A549 treated with CpdA at 1 μM for 4 hours (cell line): ENCODE measurements at places on chromosomes 2 and 18. TPM values are rescaled to one million over a fixed set of nuclear protein-coding genes. Genes with fewer than 3 reads are reported as not detected.

The DBI gene
- total RNA-seq, result 389 to 486 TPM (median 405 TPM) in 5 replicates

The TUBB8B gene
- total RNA-seq, result not detected in 5 replicates

The CCDC74A gene
- 11.7 to 18.2 TPM (median 16.0 TPM) in 5 replicates for total RNA-seq

The POU3F3 gene
- 0.03 to 0.05 TPM in 2 of 5 replicates, not detected in the others for total RNA-seq

The RTP5 gene
- not detected in 5 replicates for total RNA-seq

The NPPC gene
- 0.11 to 0.31 TPM (median 0.27 TPM) in 5 replicates for total RNA-seq

The PARD3B gene
- total RNA-seq, result 0.57 to 1.2 TPM (median 0.75 TPM) in 5 replicates

The ST6GAL2 gene
- total RNA-seq, result 18.8 to 31.5 TPM (median 19.4 TPM) in 5 replicates

The DOK6 gene
- not detected in 5 replicates for total RNA-seq

The GAREM1 gene
- total RNA-seq, result 2.1 to 2.8 TPM (median 2.4 TPM) in 5 replicates

The LOXHD1 gene
- not detected in 5 replicates for total RNA-seq

The IL18RAP gene
- total RNA-seq, result 0.03 TPM in 1 of 5 replicates, not detected in the others

The OR6B2 gene
- not detected in 5 replicates for total RNA-seq

The SULT1C2 gene
- 0.39 to 1.3 TPM (median 0.42 TPM) in 5 replicates for total RNA-seq

The WNT6 gene
- total RNA-seq, result 0.08 to 0.13 TPM (median 0.11 TPM) in 4 of 5 replicates, not detected in the other

The ALPI gene
- not detected in 5 replicates for total RNA-seq

The FOSL2 gene
- total RNA-seq, result 40.7 to 51.6 TPM (median 44.6 TPM) in 5 replicates

The IL18R1 gene
- 0.87 to 1.4 TPM (median 1.1 TPM) in 5 replicates for total RNA-seq

The ERICH2 gene
- not detected in 5 replicates for total RNA-seq

The ANKRD12 gene
- total RNA-seq, result 3.1 to 4.9 TPM (median 3.9 TPM) in 5 replicates

The NOL4 gene
- total RNA-seq, result not detected in 5 replicates

The IL1F10 gene
- not detected in 5 replicates for total RNA-seq

The PDCL3 gene
- total RNA-seq, result 36.6 to 52.4 TPM (median 38.8 TPM) in 5 replicates

The ERFE gene
- 6.3 to 8.2 TPM (median 6.9 TPM) in 5 replicates for total RNA-seq

The UGT1A3 gene
- total RNA-seq, result 0.08 to 0.23 TPM (median 0.13 TPM) in 3 of 5 replicates, not detected in the others

The SKA1 gene
- total RNA-seq, result 11.9 to 17.1 TPM (median 12.4 TPM) in 5 replicates

The ALK gene
- 0.06 TPM in 1 of 5 replicates, not detected in the others for total RNA-seq

The TACR1 gene
- 0.09 to 0.35 TPM (median 0.15 TPM) in 5 replicates for total RNA-seq

The GRP gene
- total RNA-seq, result not detected in 5 replicates

The FTCDNL1 gene
- 1.8 to 3.1 TPM (median 3.0 TPM) in 5 replicates for total RNA-seq

The NYAP2 gene
- total RNA-seq, result 0.02 TPM in 1 of 5 replicates, not detected in the others

The CTDSP1 gene
- total RNA-seq, result 58.9 to 77.3 TPM (median 73.4 TPM) in 5 replicates

The ESPNL gene
- total RNA-seq, result 0.13 to 0.37 TPM (median 0.18 TPM) in 4 of 5 replicates, not detected in the other

The DYSF gene
- 0.73 to 0.94 TPM (median 0.81 TPM) in 5 replicates for total RNA-seq
